ENCODE measurements at places on chromosomes 1 and 21.

GRCh38 chr1:119294722-119295121 is 73.9 kb upstream of the HAO2 start:
- DNase-seq: no peak

- DNase-seq: no peak
Observed at GRCh38 chr1:6738987-6739676, 37.5 kb upstream of the DNAJC11 start.

DNA sequence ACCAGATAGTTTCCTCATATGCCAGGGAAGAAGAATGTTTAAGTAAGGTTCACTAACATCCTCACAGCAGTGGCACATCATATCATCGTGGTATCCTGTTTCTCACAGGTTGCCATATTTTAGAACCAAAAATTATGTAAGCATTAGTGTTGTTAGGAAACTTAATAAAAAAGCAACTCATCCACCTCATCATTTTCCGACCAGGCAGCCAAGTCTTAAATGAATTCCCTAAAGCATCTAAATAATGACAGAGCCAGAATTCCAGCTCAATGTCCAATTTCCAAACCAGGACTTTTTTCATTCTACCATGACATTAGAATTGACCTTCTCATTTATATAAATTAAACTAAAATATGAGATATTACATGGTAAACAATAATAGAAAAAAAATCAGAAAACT is 272.7 kb downstream of the NTNG1 start:
- no peak for DNase-seq

- no peak for DNase-seq
Observed at GRCh38 chr21:29384683-29385359, 86.1 kb downstream of the BACH1 start.

- no peak for DNase-seq
Observed at GRCh38 chr1:54701066-54701465, 14.6 kb upstream of the TTC4 start.

DNA sequence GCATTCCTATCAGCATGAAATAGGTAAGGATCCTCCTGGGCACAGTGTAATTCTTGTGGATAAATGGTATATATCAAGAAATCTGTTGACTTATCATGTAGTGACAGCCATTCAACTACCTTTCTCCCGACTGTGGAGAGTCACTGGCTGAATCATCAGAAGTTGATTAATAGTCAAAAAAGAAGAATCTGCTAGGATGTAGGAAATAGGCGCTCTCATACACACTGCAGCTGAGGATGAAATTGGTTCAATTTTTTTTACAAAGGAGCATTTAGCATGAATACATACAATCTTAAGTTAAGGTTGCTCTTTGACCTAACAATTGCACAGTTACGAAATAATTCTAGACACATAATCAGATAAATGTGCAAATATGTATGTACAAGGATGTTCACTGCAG is 486.8 kb downstream of the ADGRL2 start:
- DNase-seq: no peak

GRCh38 chr1:197912739-197913494 is 4.3 kb upstream of the LHX9 start:
- no peak for DNase-seq

DNA sequence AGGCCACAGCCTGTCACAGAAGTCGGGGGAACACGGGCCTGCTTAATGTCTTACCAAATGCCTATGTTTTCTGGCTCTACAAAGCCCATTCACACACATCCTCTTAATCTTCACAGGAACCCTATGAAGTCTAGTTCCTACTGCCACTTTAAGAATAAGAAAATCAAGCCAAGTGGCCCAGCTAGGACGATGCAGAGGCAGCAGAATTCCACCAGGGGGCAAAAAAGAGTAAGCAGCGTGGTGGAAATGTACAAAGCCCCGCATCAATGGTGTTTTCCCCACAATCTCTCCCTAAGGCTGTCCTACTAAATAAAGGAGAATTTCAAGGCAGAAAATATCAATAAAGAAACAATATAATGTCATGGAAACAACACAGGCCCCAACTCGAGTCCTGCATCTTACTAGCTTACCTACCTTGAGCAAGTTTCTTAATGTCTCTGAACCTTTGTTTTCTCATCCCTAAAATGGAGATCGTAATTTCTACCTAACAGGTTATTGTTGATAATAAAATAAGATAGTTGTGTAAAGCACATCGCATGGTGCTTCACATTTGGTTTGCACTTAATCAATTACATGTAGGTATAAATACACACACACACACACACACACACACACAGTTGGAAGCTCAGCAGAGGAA is 21.4 kb downstream of the SEC16B start:
- DNase-seq: peak; percentile 27

- DNase-seq: no peak
Observed at GRCh38 chr1:117674521-117675400, 68.9 kb downstream of the TENT5C start.

DNA sequence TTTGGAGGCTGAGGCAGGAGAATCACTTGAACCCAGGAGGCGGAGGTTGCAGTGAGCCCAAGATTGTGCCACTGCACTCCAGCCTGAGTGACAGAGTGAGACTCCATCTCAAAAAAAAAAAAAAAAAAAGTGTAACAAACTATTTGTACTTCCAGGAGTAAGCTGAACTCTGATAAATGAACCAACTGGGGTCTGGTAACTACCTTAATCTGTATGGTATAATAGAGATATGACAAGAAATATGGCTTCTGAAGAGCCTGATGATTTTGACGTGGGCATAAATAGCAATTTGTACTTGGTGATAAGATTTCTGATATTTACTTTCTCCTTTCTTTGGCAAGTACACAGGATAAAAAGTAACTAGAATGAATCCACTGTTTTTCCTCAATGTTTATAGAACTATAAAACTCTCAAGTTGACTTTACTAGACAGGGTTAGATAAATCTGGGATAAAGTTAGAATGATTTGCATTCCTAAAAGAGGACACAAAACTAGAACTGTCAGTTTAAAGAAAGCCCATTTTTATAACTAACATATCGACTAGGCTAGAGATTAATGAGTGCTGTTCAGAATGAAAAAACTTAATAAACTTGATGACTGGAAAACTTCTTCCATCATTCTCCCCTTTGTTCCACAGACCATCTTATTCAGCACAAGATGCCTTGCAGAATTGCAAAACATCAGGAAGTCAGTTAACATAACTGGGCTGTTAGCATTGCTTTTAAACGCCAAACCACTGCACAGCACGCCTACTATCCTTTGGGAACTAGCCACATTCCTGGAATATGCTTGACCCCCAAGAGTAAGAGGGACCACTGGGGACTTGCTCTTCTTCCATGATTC is 51.5 kb upstream of the EDARADD start:
- DNase-seq: peak; percentile 3

- no peak for DNase-seq
Observed at GRCh38 chr1:40030528-40031135, 9.9 kb upstream of the CAP1 start.

- DNase-seq: no peak
Observed at GRCh38 chr1:94345148-94345721, 73.0 kb upstream of the ABCD3 start.

DNA sequence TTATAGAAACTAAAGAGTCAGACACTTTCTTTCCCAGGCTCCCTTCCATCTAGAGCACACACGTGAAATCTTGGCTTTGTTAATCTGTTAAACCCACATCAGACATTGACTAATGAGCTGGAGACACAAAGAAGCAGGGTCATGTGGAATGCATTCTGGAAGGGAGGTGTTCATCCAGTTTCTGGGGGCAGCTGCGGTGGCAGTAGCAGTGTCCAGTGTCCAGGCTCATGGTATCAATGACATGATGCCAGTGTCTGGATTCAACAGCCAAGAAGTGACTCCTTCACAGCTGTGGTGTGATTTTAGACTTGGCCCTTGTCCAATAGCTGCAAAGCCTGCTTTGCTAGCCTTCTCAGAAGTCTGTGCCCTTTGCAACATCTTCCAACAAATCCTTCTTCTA is 95.2 kb downstream of the NTPCR start:
- DNase-seq: no peak

DNA sequence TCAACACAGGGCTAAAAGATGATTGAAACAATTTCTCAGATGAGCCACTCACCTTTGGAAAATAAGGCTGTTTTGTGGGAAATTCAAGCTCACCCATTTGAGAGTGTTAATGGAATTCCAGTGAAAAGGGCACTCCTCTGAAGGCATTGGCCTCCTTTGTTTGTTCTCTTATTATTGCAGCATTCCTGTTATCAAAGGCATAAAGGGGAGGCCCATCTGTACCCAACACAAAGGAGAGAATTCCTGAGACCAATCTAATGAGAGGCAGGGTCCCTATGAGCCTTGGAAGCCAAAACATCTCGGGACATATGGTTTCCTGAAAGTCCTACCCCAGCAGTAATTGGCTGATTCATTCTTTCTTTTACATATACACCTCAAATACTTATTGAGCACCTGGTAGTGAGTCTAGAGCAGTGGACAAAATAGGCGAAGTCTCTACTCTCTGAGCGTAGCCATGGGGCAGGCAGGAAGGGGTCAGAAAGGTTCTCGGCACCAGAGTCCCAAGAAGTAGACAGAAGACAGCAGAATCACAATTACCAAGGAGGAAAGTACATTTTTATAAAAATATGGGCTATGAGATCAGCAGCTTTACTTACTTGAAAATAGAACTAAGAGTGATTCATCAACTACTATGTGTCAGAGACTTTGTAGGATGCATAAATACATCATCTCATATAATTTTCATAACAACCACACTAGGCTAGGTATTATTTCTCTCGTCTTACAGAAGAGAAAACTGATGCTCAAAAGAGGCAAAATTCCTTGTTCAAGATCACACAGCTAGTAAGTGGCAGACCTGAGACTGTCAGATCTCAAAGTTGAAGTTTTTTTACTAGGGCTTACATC is 218.7 kb downstream of the DAB1 start:
- no peak for DNase-seq

DNA sequence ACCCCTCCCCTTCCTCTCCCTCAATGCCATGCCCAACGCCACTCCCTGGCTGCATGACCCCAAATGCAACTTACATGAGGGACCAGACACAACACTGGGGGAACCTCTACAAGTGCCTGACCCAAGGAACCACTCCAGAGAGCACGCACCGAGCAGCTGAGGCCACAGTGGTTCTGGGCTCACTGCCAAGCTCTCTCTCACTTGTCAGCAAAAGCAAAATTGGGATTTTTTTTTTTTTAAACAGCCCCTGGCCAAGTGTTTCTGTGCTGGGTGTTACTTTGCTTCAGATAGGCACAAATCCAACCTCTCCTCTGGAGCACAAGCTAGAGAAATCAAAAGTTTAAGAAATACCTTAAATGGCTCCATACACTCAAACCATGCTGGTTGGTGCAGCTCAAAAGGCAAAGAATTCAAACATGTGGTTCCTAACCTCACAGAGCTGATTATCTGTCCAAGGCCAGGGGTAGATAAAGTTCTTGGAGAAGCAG is 363.0 kb downstream of the SETD4 start:
- no peak for DNase-seq

- no peak for DNase-seq
Observed at GRCh38 chr1:41695118-41695745, 210.7 kb upstream of the EDN2 start.

- DNase-seq: no peak
Observed at GRCh38 chr1:160884579-160884978, 401 bp downstream of the ITLN1 start.

DNA sequence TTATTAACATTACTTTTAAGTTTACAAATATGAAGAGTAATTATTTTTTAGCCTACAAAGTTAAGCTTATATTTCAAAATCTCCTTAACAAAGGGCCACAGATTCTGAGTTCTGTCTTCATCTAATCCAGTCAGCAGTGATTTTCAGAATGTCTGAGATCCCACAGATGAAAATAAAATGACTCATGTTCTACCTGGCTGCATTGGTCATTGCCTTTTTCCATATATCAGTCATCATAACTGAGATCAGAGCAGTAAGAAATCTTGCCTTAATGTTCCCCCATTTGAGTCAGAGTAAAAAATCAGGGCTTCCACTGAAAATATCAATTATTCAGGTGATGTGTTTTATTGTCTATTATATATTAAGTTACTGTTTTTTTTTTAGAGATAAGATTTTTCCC is 416.1 kb downstream of the MRPL39 start:
- no peak for DNase-seq

DNA sequence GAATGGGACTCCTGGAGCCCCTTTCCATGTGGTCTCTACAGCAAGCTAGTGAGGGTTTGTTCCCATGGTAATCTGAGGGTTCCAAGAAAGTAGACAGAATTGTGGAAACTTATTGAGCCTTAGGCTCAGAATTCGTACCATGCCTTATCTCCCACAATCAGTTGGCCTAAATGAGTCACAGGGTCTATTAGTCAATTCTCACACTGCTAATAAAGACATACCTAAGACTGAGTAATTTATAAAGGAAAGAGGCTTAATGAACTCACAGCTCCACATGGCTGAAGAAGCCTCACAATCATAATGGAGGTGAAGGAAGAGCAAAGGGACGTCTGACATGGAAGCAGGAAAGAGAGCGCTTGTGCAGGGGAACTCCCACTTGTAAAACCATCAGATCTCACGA is 106.6 kb upstream of the CXADR start:
- no peak for DNase-seq

DNA sequence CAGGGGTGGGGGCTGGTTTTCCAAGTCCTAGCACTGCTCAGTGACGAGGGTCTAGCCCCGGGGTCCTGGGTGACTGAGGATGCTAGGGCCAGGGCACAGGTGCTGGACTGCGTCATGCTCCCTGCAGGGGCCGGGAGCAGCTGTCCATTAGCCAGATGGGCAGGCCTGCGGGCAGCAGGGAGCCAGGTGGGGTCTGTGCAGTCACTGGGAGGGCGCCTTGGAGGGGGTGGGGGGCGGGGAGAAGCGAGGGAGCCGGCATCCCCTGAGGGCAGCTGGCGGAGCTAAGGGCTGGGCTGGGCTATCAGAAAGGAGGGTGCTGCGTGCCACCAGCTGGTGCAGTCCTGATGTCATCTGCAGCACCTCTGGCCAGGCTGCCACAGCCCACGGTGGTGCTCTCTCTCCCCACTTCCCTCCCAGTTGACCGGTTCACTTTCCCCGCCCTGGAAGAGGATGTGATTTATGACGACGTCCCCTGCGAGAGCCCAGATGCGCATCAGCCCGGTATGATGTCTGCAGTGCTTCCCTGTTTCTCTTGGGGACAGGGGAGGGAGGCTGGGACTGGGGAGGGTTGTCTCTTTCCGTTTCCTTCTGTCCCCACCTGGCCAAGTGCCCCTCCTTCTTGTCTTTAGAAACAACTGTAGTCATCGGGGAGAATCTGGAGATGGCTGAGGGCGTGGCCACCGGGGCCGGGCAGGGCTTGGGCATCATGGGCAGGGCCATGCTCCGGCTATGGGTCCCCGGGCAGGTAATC is 63.8 kb downstream of the ARHGEF10L start:
- DNase-seq: no peak

- no peak for DNase-seq
Observed at GRCh38 chr1:201500670-201501120, 6.2 kb downstream of the CSRP1 start.

DNA sequence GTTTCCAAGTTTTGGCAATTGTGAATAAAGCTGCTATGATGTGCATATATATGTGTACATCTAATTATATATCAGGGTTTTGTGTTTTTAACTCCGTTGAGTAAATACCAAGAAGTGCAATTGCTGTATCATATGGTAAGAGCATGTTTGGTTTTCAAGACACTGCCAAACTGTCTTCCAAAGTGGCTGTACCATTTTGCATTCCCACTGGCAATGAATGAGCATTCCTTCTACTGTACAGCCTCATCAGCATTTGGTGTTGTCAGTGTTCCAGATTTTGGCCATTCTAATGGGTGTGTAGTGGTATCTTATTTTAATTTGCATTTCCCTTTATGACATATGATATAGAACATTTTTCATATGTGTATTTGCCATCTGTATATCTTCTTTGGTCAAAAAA is 246.3 kb downstream of the USH2A start:
- no peak for DNase-seq

GRCh38 chr1:107963601-107964335 is 1.2 kb downstream of the VAV3 start:
- DNase-seq: no peak
